Activated T-cell treated with anti-CD3 and anti-CD28 coated beads for 4 hours (primary cell): ENCODE measurements at places on chromosomes 6 and 20.

DNA sequence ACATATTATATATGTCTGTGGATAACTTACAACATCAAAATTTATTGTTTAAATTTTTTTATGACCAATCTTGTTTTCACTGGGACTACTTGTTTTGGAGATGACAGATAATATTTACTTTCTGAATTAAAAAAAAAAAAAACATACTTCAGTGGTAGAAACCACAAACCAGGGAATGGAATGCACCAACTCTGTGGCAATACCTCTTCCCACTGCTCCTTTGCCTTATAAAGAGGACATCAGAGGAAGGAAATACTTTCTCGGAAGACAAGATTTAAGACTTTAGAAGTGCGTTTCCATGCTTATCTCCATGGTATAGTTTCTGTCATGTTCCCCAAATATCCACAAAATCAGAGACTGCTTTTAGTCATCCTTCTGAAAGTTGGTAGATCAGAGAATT is 1241.1 kb upstream of the EYS start:
- no peak for DNase-seq

DNA sequence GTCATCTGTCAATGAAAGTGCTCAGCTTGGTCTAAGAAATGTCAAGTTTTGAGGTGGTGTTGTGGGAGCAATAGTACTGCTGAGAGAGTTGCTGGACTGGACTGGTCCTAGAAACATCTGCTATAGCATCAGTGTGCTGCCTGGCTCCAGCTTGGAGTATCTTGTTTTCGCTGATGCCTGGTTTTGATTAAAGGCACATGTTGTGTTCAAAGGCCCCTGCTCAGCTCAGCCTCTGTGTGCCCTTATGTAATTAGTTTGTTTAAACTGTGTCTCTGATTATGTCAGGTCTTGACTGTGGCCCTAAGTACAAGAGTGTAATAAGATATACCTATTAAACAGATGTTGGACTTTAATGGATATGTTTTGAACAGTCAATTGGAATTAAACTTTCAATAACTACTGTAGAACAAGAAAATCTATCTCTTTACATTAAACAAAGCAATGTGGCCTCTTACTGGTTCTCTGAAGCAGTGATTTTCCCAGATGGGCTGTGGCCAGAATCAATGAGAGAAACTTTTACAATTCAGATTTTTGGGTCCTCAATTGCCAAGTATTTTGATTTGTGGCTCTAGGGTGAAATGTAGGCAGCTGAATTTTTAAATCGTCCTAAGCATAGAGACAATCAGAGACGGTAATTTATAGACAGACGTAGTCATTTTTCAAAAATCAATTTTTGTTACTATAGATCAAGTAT is 668.2 kb downstream of the DHX35 start:
- DNase-seq = no peak

- DNase-seq = no peak
Measured at GRCh38 chr6:44327096-44327495, 13.9 kb upstream of the AARS2 start.

DNA sequence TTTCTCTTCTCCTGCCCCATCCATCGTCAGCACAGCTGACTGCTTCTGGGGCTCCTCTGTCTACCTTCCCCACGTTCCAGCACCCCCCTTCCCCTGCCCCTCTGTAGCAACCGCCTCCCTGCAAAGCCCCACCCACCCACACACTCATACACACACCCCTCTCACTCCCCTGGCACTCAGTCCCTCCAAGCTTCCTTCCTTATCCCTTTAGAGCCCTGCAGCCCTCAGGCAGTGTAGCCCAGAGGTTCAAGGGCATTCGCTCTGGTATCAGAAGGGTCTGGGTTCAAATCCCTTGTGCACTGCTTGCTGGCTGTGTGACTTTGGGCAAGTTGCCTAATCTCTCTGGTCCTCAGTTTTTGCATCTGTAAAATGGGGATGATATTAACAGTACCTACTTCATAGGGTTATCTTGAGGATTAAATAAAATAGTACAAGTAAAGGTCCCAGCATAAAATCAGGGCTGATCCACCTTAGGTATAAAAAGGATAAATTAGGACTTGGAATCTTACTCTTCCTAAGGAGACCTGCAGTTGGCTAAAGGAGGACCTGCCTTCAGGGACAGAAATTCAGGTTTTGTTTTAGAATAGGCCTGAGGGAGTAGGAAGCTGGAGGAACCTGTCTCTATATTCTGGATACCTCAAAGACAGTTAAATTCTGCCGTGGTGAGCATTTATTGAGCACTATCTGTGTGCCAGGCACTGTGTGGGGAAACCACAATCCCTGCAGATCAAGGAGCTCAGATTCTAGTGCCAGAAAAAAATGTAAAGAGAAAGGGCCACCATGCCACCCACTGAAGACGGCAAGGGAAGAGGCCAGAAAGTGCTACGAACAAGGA is 94.1 kb downstream of the SNX5 start:
- no peak for DNase-seq

GRCh38 chr6:35487658-35488516 is 9.0 kb downstream of the TEAD3 start:
- no peak for DNase-seq

DNA sequence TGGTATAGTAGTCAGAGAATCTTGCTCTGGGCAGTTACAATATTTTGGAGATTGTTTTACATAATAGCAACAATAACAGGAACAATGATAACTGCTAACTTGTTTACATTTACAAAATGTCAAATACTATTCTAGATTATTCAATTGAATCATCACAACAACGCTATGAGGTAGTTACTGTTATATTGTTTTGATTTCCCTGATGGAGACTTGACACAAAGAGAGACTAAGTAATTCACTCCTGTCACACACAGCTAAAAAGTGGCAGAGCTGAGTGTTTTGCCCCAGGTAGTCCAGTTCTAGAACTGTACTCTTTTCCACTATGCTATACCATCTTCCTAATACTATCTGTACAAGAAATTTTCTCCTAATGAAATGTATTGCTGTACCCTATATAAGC is 356.1 kb downstream of the LAMA2 start:
- DNase-seq = no peak

DNA sequence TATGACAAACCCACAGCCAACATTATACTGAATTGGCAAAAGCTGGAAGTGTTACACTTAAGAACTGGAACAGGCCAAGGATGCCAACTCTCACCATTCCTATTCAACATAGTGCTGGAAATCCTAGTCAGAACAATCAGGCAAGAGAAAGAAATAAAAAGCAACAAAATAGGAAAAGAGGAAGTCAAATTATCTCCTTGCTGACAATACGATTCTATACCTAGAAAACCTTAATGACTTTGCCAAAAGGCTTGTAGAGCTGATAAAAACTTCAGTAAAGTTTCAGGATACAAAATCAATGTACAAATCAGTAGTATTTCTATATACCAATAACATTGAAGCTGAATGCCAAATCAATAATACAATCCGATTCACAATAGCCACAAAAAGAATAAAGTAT is 32.4 kb downstream of the OR5V1 start:
- no peak for DNase-seq

- DNase-seq = no peak
Measured at GRCh38 chr6:25138934-25139415, 140.2 kb upstream of the CARMIL1 start.

DNA sequence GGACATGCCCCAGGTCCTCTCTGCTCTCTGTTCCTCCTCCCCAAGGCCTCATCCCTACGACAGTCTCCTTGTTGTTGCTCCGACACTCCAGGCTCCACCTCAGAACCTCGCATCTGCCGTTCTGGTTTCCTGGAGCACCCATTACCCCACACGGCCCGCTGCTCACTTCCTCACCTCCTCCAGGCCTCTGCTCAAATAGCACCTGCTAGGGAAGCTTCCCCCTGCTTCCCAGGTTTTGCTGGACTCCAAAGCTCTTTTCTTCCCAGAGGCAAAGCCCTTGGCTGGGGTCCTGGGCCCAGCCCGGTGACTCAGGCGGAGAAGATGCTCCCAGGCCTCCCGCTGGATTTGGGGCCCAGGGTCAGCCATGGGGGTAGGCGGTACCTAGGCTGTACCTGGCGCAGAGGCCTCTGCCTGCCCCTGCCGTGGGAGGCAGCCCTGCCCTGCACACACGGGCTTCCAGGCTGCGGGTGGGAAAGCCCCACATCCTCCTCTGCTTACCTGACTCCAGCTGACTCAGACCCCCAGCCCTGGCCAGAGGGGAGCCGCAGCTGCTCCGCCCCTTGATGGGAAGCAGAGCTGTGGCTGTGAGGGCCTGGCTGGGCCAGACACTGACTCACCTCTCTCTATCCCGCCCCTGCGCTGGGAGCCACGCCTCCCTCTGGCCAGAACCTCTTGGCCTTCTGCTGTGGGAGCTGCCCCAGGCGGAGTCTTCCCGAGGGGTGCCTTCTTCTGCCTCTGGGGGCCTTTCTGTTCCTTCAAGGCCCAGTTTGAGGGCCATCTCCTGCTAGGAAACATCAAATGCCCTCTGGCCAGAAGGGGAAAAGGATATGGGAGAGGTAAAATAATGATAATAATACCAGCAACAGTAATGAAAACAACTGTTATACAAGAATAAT is 130.5 kb downstream of the CEBPB start:
- DNase-seq = no peak

- DNase-seq = no peak
Measured at GRCh38 chr6:4340544-4340943, 205.2 kb upstream of the ECI2 start.

DNA sequence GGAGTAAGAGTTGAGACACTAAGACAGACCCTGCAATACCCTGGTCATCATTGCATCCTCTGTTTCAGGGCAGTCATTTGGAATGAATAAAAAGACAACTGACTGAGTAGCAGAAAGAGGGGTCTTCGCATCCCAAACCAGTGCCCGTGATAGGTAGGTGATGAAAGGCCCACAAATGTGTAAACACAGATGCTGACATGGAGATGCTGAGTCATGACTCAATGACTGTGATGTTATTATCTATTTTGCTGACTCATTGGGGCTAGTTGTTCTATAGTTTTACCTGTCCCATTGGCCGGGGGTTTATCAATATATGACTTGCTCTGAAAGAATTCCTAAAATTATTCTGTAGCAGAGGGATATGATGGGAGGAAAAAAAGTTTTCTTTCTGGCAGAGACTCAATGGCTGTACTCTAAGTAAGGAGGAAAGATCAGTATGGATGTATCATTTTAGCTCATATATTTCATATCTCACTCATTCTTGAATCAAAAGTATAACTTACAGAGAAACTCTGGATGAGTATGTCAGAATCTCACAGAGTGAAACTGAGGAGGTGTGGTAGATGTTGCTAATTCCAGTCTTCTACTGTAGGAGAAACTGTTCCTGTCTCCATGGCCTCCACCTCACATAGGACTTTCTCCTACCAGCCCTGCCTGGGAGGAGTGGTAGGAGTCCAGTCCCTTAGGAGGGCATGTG is 119.9 kb upstream of the PREP start:
- no peak for DNase-seq

- no peak for DNase-seq
Measured at GRCh38 chr20:32742322-32743236, 688 bp downstream of the COMMD7 start.

DNA sequence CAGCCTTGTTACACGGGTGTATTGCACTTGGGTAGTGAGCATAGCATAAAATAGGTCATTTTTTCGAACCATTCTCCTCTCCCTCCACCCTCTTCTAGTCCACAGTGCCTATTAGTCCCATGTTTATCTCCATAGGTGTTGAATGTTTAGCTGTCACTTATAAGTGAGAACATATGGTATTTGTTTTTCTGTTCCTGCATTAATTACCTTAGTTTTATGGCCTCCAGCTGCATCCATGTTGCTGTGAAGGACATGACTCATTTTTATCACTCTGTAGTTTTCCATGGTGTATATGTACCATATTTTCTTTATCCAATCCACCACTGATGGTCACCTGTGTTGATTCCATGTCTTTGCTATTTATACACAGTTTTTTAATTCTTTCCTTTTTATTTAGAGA is 889.5 kb downstream of the EYS start:
- no peak for DNase-seq

- DNase-seq = no peak
Measured at GRCh38 chr6:53361549-53362031, 12.8 kb upstream of the ELOVL5 start.

DNA sequence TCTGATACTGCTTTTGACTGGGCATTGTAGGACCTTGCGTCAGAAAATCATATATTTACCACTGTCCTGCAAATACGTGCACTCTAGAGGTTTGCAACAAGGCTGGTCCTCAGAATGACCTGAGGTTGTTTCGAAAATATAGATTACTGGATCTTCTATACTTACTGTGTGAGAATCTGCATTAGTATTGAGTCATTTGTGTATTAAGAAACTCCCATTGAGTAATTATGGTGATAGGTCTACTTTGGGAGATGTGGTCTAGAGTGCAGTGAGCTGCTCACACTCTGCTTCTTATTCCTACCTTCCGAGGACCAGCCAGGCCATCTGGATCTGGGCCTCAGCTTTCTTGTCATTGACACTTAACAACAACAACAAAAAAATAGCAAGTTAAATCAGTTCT is 9.6 kb downstream of the KLHL32 start:
- DNase-seq = no peak

DNA sequence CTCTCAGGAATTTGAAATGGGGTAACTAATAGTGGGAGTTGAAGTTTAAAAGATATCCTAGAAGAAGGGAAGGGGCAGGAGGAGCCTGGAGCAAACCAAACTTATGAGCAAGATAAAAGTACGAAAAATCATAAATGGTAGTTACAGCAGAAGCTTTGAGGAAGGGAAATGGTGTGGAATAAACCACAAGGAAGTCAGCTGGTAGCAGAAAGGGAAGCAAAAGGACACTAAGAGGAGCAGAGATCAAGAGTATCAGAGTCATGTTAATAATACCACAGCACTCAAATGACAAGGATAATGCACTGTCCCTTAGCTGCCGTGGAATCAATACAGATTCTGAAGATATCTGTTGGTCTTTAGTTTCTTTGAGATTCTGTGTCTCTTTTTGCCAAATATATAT is 44.9 kb upstream of the CCDC28A start:
- no peak for DNase-seq

DNA sequence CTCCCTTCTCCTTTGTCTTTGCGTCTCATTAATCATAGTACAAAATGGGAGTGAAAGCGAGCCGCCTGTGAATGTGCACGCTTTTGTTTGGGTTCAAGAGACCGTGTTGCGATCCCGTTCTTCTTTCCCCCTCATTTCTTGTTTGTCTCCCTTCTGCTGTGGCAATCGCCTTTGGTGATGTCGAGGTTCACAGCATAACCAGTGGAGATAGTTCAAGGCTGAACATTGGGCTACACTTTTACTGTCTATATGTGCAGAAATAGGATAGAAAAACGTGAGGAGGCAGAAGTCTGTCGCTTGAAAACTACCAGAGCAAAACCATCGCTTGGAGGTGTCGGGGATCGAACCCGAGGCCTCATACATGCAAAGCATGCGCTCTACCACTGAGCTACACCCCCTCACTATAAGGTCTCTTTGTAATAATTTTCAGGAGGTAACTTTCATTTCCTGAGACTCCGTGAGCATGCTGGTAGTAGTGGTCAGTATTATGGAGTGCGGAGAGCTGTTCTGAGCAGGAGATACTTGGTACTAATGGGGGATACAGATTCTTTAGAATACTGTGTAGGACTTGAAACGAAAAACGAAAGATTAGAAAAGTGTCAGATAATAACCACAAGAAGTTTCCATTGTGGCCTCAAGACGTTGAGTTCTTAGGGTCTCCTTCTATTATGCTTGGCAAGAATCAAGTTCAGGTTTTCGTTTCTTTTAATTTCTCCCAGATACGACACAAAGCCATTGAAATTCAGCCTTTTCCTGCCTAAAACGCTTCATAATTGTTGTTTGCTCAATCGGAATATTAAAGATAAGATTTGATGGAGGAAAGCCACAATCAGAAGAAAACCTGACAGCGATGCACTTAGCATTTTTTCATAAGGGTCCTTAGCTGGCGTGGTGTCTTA is 106.6 kb downstream of the TRIM27 start:
- no peak for DNase-seq
